ENCODE measurements at places on chromosomes 16 and 17.

- DNase-seq: no peak
Observed at GRCh38 chr17:81811705-81812570, 8.0 kb downstream of the GCGR start.

DNA sequence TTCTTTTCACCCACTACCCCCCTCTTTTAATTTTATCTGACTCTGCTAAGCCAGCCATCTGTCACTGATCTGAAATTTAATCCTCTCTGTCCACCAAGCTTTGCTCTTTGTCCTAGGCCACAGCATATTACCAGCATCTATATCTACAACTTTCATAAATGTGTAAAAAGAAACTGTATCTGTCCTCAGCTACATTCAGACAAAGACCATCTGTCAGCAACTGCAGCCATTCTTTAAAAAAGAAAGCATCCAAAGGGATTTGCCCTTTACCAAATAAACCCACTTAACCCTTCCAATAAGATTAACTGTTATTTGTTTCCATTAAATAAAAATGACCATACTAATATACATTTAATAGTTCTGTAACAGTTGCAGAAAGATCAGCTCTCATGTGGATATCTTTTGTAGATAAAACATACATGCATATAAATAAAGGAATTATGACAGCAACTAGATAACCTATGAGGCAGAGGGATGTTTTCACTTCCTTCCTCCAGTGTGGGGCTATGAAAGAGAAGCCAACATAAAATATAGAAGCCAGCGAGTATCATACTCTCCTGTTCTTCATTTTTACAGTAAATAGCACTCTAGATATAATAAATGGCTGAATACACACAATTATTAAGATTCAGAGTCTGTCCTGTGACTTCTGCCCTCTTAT is 602.5 kb upstream of the SALL1 start:
- no peak for DNase-seq

GRCh38 chr17:68576137-68576536 is 25.0 kb downstream of the FAM20A start:
- DNase-seq: no peak

DNA sequence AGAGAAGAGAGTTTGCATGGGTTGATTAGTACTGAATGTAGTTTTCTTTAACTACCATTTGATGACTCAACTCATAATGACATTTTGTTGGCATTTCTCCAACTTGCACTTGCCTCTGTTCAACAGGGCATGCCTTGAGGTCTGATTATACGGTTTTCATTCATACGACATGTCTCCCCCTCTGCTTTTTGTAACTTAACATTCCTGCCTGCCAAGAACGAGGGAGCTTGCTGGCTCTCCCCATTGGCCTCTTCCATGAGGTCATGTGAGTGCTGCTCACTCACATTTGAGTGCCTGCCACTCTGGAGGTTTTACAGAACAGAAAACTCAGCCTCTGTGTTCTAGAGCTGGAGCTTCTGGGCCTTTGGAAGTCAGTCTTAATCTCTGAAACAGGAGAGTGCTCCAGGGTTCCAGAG is 19.7 kb downstream of the MAP2K6 start:
- no peak for DNase-seq
